ENCODE measurements at places on chromosomes 13 and 19. TPM values are rescaled to one million over a fixed set of nuclear protein-coding genes. Genes with fewer than 3 reads are reported as not detected.

PAK4 gene
- 15.5 TPM for total RNA-seq

GPR4 gene
- not detected for total RNA-seq

ZNF229 gene
- total RNA-seq: 3.2 TPM

- DNase-seq: no peak
Measured at GRCh38 chr19:38231918-38232317, 7.9 kb upstream of the DPF1 start.

- no peak for DNase-seq
Measured at GRCh38 chr19:41366089-41366488, 2.1 kb upstream of the B9D2 start.

Measured in LHCN-M2 (cell line).